ENCODE measurements at places on chromosomes 6 and 20.

DNA sequence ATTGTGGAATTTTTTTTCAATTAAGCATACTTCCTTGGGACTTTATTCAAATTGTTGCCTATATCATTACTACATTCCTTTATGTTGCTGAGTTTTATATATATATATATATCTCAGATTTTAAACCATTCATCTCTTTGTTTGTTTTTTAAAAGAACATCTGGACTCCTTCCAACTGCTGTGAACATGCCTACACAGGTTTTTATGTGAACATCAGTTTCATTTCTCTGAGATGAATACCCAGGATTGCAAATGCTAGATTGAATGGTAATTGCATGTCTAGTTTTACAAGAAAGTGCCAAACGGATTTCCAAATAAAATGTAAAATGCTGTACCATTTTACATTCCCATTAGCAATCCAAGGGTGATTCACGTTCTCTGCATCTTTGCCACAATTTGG lies 1289.3 kb downstream of the HACE1 start:
- no peak for DNase-seq

DNA sequence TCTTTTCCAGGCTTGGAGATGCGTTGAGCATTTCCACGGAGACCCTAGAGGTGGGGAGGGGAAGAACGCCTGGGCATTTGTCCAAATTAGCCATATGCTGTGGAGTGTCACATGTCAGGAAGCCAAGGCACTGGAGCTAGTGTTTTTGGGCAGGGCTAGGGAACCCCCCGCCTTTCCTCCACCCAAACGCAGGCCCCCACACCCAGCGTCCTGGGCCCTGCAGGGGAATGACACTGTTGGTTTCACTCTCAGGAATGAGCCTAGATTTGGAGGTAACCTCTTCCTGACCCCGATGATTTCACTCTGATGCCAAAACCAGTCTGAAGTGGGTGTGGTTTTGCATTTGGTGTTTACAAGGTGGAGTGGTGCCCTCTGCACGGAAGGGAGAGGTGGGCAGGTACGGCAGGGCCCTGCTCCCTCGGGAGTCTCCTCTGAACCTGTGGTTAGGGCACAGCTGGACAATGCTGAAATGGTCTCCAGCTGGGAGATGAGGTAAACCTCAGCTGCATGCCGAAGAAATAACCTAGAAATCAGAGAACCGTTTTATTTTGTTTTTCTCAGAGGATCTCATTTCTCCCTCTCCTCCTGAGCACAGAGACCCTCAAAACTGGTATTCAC lies 29.5 kb downstream of the MTHFD1L start:
- DNase-seq: peak; percentile 84

- no peak for DNase-seq
Observed at GRCh38 chr20:50516935-50517816, 7.0 kb downstream of the PTPN1 start.

DNA sequence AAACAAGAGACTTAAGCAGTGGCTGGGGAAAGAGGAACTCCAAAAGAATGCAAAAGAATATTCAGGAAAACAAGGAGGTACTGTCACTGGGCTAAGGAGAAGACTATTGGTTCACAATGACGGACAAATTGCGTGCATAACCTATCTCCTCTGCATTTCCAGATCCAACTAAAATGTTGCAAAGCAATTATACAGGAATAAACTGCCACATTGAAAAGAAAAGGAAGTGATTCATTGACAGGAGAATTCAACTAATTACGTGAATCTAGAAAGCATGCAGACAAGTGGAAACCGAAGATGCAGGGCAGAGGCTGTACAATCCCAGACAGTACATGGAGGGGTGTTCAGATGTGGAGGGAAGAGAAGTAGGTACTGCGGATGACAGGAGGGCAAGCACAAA lies 152.8 kb upstream of the RIPOR2 start:
- no peak for DNase-seq

GRCh38 chr6:1399085-1399780 lies 9.9 kb downstream of the FOXF2 start:
- no peak for DNase-seq

DNA sequence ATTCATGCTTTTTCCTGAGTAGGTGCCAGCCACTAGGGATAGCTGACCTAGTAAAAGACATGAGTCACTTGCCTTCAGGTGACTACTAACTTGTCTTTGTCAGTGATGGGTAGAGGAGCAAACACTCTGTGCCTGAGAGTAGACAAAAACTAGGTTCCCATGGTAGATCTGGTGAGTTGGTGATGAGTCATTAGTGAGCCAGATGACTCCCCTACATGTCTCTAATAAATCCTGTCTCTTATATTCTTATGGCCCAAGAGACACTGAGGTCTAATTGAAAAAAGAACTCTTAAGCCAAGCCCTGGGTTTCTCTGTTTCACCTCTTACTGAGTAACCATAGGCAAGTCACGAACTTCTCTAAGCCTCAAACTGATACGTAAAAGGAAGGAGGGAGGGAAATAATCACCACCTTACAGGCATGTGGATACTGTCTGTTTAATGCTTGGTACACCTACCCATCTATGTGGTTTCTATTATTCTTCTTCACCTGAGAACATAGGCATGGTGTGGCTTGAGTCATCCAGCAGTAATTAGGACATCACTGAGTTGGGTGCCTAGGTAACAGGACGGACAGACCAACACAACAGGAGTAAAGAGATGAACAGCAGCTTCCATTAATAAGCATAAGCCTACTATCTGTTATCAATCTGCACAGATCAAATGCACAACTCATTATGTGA lies 20.3 kb downstream of the TTPAL start:
- DNase-seq: no peak

DNA sequence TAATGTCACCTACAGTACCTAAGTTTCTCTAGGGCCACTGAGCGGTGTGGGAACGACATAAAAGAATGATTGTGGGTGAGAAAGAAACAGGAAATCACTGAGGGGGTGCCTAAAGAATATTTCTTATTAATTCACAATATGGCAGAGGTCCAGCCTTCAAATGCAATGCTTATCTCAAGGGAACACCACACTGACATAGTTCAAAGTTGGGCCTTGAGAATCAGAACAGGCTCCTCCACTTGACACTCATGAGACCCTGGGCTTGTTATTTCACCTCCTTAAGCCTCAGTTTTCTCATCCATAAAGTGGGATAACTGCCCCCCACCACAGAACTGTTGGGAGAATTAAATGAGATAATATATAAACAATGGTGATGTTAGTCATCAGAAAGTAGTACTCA lies 40.4 kb upstream of the ARHGAP18 start:
- no peak for DNase-seq

GRCh38 chr6:12962987-12963386 lies 246.4 kb downstream of the PHACTR1 start:
- no peak for DNase-seq

DNA sequence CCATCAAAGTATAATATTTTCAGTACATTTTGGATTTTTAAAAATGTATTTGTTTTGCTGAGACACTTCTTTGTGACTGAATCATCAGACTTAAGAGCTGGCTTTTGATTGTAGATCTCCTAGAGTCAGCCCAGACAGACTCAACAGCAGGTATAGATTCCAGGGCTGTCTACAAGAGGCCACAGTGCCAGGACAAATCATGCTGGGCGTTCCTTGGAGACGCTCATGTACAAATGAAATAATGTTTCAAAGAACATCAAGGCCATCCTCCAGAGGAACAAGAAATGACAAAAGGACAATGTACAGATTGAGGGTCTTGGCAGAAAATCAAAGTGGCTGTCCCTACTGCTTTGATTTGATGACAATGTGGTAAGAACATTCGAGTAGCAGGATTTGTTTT lies 369.3 kb downstream of the GRIK2 start:
- no peak for DNase-seq

- DNase-seq: no peak
Observed at GRCh38 chr6:136226674-136227377, 23.3 kb downstream of the MTFR2 start.

- no peak for DNase-seq
Observed at GRCh38 chr6:52422156-52422555, 2.0 kb downstream of the EFHC1 start.
